ENCODE measurements at places on chromosomes 5 and 9.

DNA sequence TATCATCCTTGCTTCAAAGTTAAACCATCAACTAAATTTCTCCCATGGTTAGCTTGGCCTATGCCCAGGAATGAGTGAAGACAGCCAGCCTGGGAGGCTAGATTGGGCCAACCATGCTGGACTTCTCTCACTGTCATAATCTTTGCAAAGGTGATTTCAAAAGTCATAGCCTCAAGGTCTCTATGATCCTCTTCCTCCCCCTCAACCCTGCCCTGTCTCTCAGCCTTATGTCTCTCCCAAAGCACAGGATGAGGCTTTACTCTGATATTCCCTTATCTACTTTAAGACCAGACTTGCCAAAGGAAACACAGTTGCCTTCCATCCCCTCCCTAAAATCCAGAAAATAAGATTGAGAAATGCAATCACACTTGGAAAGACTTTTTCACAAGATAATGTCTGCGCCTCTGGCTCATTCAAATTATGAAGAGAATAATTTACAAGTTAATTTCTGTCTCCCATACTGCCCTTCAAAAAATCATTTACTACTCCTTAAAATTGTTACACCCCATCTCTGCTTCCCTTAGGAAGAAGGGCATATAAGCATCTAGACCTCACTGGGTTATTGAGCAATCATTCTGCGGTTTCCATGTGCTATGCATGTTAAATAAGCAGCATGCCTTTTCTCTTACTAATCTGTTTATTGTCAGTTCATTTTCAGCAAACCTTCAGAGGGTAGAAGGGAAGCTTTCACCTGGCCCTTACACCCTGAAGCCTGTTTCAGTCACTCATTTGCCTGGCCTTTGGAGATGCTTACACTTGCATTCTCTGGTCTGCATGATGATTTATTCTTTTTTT is 113.8 kb upstream of the ANKRD55 start:
- DNase-seq: no peak

DNA sequence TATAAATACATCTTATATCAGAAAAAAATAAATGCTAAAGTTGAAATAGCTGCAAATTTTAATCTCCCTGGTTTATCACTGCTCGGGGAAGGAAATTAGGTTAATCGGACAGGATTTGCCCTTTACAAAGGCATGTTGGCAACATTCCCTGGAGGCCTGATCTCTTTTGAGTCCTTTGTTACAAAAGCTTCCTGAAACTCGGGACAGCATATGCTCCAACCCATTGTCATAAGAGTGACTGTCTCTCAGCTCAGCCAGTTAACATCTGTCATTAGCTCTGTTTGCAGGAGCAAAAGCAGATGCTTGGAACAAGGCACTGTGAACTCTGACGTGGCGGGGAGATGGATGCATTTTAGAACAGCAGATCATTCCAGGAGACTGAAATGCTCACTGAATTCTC is 80.6 kb downstream of the MYO10 start:
- DNase-seq: no peak

- DNase-seq: no peak
Measured at GRCh38 chr9:132609829-132610228, 27.4 kb downstream of the BARHL1 start.

DNA sequence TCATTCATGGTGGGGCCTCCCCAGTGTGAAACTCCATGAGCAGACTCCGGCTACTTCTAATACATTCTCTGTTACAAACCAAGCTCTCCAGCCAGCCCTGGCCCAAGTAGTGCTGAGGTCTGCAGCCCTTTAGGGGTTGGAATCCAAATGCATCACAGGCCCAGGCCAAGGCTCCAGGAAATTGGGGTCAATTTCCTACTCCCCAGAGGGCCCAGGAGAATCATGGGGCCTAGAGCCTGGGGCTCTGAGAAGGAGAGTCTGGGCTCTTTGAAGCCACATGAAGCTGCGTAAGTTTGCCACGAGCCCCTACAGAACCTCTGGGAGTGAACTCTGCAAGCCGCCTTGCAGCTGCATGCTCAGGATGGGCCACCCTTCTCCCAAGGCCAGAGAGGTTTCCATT is 206.4 kb downstream of the PAPPA start:
- DNase-seq: no peak

DNA sequence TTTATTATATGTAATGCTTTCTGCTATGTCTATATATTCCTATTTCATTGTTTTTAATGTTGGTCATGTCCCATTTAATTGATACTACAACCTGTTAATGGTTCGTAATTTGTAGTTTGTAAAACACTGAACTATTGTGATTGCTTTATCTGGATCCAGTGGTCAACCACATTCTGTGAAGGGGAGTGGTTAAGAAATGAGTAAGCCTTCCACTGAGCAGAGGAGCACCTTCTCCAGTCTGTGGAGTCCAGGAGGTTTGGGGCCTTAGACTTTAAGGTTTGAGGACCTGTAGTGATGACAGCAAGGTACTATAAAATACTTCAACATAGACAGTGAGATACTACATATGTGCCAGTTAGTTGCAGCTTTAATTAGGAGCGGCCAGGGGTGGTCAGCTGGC is 67.7 kb upstream of the RAD23B start:
- no peak for DNase-seq

GRCh38 chr5:83443534-83443933 is 28.0 kb upstream of the VCAN start:
- no peak for DNase-seq

DNA sequence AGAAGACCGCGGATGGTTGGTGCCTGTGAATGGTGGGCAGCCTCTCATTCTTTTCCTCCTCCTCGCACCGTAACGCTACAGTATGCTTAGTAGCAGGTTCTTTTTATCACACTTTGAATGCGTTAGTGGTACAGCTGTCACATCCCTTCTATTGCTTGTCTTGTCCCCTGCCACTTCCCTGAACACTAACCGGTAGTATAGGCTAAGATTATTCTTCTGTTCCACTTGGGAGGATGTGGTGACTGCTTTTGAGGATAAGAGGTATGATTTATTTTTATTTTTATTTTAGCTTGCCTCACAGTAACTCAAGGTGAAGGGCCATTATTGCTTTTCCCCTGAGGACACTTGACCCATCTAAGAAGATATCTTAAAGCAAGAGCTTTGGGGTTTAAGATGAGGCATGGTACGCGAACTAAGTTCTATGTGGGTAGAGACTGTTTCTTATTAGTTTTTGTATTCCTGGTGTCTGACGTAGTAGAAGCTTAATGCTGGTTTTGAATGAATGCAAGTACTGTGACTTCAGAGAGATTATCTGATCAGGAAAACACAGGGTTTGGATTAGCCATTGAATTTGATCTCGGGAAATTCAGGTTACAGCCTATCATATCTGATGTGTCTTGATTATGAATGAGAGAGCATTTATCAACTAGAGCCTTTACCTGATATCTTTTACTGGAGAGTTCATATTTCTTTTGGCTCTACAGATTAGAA is 951 bp downstream of the UNC13B start:
- DNase-seq: no peak

- no peak for DNase-seq
Measured at GRCh38 chr5:111229871-111230810, 6.0 kb downstream of the CAMK4 start.

DNA sequence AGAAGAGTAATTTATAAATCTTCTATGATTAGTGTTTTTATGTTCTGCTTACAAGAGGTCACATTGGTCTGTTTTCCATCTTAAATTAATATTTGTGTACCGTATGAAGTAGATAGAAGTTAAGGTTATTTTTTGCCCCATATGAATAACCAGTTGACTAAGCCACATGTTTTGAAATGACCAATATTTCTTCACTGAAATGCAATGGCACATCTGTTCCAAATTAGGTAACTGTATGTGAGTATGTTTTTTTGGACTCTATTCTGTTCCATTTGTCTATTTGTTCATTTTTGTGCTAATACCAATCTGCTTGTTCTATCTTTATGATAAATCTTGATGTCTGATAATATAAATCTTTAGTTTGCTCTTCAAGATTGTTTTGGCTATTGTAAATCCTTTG is 17.7 kb downstream of the JAK2 start:
- DNase-seq: no peak

DNA sequence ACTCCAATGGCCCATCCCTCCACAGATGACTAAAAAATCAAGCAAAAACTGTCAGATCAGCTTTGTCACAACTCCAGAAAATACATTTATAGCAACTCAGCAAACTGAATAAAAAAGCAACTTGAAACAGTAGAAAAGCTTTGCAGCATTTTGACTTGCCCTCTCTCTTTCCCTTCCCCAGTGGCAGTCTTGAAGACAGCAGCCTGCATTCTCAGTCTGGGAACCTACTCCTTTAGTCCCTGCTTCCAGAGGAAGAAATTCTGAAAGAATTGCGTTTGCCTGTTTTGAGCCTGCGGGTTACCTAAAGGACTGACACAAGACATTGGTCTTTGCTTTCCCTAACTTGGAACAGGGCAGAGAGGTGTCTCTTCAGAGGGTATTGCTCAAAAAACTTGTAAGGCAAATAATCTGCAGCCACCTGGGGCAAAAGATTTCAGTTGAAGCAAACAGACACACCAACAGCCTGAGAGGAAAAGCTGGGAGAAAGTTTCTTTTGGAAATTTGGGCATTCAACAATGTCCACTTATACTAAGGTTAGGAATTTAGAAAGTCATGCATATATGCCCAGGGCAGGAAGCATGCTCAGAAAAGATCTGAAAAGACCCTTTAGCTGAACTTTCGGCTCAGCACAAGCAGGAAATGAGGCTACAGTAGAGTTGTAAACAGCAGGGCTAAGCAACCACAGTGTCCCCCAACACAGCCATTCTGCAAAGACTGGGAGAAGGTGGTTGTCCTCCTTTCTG is 15.2 kb upstream of the SLC35D2 start:
- DNase-seq: no peak

- DNase-seq: no peak
Measured at GRCh38 chr5:83595217-83595616, 123.7 kb downstream of the VCAN start.

GRCh38 chr5:83517072-83517687 is 45.6 kb downstream of the VCAN start:
- DNase-seq: no peak

DNA sequence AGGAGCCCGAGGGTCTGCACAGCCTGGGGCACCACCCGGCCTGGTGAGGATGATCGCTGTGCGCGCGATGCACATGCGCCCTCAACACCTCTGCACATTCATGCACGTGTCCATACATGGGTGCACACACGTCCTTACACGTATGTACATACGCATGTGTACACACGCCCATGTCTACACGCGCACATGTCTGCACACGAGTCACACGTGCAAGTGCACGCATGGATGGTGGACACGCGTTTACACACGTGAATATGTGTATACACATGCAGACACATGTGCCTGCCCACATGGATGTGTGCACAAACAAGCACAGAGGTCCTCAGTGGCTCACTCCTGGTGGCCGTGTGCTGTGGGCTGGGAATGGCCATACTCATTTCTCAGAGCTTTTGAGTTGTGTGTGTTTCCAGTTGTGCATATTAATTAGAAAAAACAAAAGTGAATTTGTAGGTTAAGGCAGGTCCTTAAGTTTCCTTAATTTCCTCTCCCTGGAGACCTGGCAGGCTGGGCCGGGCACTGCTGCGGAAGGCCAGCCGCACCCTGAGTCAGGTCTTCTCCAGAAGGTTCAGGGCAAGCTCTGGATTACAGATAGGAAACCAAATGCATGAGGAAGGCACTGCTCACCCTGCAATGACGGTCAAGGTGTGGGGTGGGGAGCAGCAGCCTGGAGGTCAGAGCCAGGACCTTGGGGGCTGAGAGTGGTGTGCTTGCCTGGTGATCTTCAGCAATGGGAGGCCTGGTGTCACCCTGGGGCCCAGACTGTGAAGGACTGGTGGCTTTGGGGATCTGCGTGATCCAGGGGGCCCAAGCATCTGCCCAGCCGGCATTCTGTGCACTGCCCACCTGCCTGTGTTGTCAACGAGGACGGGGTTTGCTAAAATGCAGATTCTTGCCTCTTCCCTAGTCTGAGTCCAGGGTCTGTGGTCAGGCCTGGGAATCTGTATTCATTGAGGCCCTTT is 1.3 kb upstream of the RNU6ATAC start:
- peak; percentile 21 for DNase-seq

GRCh38 chr5:52727020-52727419 is 60.7 kb upstream of the ITGA1 start:
- no peak for DNase-seq

DNA sequence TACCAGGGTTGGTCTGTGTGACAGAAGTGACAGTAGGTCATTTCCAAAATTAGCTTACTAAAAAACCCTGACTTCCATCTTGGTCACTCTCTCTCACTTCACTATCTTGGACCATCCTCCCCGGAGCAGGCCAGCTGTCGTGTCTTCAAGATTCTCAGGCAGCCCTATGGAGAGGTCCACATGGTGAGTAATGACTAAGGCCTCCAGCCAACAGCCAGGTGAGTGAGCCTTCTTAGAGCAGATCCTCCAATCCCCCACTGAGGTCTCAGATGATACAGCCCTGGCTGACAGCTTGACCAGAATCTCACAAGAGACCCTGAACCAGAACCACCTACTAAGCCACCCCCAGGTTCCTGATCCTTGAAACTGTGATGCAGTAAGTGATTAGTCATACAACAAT is 92.0 kb downstream of the DCP2 start:
- no peak for DNase-seq

DNA sequence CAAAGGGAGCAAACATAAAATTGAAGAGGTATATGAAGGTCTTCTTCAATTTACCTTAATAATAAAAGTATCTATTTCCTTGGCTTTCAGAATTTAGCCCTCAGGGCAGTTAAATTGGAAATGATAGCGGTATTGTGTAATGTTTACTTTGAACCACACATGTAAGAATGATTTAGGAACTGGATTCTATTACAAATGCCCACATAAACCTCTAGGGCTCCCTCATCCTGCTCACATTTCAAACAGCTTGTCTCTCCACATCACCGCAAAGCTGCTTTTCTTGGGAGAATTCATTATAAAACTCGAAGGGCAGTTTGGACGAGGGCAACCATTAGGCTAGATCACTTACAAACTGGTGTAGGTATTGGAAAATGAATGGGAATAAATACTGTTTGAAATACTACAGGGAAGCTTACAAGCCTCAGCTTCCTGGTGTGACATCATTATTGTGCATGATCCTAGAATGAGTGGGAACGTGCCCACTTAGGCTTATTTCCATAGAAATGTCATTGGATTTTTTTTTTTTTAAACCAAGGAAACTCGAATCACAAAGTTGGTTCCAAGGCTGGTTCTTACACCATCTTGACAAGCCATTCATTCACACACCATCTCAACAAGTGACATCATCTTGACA is 47.3 kb downstream of the MTRR start:
- no peak for DNase-seq

DNA sequence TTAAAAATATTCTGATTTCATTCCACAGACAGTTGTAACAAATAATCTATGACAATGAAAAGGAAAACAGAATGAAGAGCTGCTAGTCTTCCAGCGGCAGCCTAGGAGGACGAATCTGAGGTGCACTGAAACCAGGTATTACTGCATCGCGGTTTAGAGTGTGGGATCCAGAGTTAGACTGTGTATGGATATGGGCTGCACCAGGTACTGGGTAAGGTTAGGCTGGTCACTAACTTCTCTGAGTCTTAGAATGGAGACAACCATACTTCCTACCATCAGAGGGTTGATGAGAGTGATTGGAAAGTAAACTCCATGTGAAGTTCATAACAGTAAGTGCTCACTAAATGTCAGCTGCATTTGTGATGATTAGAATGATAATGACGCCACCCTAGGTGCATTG is 158.7 kb downstream of the MYO10 start:
- no peak for DNase-seq

- no peak for DNase-seq
Measured at GRCh38 chr9:1034271-1034670, 15.9 kb upstream of the DMRT2 start.

Measured in activated T-helper 1 cell treated with anti-CD3 and anti-CD28 coated beads, Interleukin-2, amount 50 U/mL, for 16 hours (primary cell).